Hepatocyte (in vitro differentiated cells): ENCODE measurements at places on chromosomes 11 and 22.

- peak; percentile 26 for DNase-seq
Observed at GRCh38 chr11:46055371-46055770, 65.9 kb downstream of the PHF21A start.

DNA sequence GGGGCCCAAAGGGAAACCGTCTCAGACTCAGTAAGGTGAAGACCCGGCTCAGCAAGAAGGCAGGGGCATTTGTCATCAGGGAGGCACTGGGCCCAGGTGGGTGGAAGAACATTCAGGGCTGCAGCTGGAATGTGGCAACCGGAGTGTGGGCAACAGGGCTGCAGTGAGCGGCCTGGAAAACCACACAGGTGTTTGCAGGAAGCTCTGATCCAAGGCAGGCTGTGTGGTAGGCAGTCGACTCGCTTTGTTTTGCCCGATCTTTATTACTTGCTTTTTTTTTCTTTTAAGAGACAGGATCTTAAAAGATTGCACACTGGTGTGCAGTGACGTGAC, 82.8 kb downstream of the DGCR2 start:
- no peak for DNase-seq

- DNase-seq, result peak; percentile 4
Observed at GRCh38 chr22:50027639-50028537, 15.3 kb upstream of the IL17REL start.

DNA sequence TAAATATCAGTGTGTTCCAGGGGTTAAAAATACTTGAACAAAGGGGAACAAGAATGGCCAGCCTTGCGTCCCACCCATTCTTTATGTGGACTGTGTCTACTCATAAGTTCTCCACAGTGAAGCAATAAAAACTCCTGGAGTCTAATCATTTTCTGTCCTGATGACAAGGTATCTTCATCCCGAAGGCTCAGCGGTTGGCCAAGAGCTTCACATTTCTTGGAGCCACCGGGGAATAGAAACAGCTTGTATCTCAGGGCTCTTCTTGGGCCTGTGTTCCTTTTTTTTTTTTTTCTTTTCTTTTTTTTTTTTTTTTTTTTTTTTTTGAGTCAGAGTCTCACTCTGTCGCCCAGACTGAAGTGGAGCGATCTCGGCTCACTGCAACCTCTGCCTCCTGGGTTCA, 36.8 kb upstream of the ADORA2A start:
- DNase-seq, result no peak

DNA sequence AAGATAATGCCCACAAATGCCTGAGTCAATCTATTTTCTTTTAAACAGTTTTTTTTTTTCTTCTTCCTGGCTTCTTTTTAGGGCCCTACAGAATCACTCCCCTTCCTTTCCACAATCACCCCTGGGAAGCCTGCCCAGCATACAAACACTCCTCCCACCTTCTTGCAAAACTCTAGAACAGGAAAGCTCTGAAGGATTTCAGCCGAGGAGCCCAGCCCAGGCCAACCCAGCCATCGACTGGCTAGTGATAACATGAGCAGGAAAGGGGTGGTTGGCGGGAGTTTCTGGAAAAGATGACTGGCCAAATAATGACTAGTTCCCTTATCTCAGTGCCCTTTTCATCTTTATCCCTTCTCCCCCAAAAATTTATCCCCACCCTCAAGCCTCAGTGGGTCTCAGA, 68.2 kb downstream of the USP35 start:
- DNase-seq, result peak; percentile 45

GRCh38 chr11:128549256-128549944, 38.0 kb downstream of the ETS1 start:
- no peak for DNase-seq

DNA sequence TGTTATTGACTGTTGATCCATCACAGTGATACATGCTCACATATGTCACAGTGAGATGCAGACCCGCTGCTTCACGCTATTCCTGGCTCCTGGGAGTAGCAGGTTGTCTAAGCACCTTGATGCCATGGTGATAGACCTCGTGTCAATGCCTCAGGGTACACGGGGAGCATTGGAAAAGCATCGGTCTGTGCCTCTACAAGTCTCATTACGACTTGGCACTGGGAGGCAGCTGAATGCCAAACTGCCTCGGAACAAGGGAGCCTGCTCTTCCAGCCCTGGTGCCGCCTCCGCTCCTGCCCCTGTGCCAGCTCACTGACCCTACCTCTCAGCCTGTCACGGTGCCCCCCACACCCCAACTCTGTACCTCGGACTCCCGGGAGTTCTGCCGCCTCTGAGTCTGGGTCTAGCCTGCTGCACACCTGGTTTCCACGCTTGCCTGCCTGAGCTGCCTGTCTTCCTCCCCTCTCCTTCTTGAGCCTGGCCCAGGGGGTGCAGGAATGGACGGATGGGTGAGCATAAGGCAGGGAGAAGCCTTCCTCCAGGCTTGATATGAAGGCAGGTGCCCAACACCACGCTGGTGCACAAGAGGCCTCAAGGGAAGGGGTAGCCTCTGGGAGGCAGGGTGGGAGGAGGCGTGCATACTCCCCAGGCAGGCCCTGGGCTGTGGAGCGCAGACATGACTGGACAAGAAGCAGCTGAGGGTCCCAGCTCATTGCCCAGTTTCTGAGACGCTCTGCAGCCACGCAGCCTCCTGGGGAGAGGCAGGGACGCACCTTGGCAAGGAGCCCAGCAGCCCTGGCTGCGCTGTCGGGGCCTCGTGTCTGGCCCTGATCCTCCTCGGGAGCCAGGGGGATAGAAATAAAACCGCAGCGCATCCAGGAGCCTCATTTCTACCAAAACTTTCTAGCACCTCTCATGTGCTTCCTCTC, 1.8 kb upstream of the NFAM1 start:
- DNase-seq, result no peak
